ENCODE measurements at places on chromosomes 12 and 14. TPM values are rescaled to one million over a fixed set of nuclear protein-coding genes. Genes with fewer than 3 reads are reported as not detected.

- DNase-seq = peak; percentile 21
Observed at GRCh38 chr12:54526812-54527630, 22.4 kb upstream of the PDE1B start.

Gene KLRD1
- total RNA-seq = 1.4 TPM

GRCh38 chr12:30448038-30448437 is 247.6 kb downstream of the IPO8 start:
- no peak for DNase-seq

DNA sequence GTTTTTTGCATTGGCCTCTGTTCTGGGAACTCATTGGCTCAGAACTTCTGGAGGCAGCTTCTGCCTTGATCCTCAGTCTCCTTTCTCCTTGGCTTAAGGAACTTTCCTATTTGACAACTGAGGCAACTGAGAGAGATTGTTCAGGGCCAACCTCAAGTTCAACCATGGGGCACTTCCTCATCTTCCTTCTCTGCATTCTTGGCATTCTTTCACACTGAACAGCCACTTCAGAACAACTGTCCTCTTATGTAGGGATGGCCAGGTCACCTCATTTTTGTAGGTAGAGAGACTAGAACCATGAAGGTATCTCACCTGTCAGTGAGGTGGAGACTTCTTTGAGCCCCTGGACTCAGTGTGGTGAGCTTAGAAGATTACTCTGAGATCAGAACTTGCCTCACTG is 63.0 kb upstream of the NRXN3 start:
- no peak for DNase-seq

DNA sequence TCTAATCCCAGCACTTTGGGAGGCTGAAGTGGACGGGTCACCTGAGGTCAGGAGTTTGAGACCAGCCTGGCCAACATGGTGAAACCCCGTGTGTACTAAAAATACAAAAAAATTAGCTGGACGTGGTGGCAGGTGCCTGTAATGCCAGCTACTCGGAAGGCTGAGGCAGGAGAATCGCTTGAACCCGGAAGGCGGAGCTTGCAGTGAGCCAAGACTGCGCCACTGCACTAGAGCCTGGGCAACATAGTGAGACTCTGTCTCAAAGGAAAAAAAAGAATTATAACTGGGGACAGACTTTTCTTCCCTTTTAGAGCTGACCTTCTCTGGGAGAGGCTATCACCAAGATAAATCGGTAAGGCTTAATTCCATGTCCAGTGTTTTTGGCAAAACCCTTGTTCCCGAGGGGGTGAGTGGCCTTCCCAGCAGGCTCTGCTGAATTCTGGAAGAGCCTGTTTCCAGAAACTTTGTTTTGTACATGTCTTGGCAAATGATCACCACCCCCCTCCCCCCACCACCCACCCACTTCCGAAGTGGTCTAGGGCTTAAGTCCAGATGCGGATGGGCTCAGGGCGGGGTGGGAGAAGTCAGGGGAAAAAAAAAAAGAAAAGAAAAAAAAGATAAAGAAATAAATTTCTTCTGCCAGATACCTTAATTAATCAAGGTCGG is 32.3 kb upstream of the DEGS2 start:
- DNase-seq = peak; percentile 19

DNA sequence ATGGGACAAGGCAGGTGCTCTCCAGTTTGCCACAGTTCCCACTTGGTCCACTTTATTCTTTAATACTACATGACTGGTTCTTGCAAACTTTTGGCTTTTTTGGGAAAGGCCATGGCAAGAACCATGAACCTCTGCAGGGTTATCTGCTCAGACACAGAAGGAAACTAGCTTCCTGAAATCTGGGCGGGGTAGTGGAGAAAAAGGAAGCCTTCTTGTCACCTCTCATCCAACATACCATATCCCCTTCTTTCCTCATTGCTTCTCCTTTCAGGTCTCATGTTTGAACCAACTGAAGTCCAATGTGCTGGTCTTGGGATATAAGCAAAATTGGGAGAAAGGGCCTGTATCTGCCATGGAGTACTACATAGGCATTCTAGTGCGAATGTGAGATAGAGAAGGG is 5.5 kb upstream of the KLHL33 start:
- no peak for DNase-seq

- no peak for DNase-seq
Observed at GRCh38 chr12:68975811-68976210, 42.8 kb upstream of the CPM start.

DNA sequence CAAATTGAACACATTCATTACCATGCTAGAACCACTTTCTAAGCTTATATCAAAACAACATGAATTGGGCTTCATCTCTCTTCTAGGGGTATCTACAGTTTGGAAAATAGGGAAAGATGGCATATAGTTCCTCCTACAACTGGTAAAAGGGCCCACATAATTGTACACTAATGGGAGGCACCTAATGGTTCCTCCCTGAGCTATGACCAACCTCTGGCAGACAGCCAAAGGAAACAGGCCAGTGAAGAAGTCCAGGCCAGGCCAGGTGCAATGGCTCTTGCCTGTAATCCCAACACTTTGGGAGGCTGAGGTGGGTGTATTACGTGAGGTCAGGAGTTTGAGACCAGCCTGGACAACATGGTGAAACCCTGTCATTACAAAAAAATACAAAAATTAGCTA is 23.2 kb upstream of the APOF start:
- DNase-seq = no peak

DNA sequence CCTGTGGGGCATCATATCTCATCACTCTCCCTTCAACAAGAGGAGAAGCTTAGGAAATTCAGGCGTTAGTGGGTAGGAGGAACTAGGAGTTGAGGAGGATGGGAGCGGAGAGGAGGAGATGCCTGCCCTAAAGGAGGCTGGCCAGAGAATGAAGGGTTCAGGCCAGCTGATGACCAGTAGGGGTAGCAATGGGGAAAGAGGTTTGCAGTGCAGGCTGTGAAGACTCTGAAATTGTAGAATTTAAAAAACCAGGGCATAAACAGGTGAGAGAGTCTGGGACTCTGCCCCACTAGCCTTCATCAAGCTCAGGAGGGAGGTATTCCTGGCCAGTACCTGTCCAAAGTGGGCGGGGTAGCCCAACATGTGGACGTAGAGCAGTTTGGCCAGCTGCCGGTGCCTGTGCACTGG is 809 bp downstream of the AP1G2 start:
- no peak for DNase-seq

DNA sequence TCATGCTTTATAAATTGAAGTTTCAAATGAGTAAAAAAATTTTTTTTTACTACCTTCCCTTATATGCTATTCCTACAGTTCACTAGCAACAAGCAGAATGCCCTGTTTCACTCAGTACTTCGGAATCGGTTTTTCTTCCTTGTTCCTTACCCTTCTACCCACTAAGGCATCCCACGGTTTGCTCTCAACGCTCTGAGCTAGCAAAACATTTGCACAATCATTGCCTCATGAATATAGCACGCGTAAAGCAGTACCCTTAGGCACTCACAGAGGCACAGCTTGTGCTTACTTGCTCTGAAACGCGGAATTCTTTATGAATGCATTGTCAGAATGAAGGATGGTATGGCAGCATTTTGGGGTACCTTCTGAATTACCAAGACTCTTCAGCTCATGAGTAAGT is 45.0 kb downstream of the PPP1R13B start:
- DNase-seq = no peak

DNA sequence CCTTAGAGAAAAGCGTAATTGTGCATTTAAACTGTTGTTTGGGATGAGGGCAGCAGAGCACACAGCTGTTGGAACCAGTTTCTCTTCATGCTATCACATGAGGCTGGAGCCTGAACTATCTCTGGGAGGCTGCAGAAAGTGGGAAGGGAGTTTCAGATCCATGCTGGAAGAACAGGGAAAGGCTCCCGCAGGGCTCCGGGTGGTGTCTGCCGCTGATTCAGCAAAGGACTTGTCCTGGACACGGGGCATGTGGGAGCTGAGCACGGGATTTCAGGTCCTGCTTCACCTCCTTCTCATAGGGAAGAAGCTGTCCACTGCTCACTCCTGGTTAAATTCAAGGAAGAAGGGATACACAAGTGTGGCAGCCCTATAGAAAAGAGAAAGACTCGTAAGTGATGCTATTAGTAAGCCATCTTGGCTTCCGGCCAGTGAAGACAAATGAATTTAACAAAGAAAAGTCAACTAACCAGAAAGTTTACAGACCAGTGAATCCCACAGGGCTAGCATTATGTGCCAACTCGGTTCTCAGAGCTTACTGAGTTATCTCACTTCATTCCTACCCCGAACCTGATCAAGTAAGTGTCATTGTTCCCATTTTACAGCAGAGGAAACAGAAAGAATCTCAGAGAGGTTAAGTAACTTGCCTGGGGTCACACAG is 6.7 kb upstream of the FZD10 start:
- no peak for DNase-seq

DNA sequence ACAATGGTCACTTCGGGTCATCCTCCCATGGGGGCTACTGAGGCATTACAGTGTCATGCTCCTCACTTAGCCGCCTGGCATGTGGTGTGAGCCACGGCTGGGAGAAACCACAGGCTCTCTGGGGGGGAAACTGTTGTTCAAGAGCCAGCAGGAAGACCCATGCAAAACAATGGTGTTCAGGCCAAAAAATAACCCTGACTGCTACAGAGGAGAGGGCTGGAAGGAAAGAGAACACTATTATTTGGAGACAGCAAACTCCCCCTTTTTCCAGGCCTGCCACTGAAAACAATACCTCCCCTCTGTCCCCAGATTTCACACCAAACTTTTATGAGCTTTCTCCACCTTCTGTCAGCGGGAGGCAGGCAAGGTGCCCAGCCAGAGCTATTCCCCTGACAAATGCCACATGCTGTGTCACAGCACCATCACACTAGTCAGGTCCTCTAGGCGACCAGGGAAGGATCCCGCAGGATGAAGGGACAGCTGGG is 83.7 kb downstream of the CHGA start:
- no peak for DNase-seq

Gene LUM
- total RNA-seq = 115 TPM

Gene KRT75
- total RNA-seq = not detected

DNA sequence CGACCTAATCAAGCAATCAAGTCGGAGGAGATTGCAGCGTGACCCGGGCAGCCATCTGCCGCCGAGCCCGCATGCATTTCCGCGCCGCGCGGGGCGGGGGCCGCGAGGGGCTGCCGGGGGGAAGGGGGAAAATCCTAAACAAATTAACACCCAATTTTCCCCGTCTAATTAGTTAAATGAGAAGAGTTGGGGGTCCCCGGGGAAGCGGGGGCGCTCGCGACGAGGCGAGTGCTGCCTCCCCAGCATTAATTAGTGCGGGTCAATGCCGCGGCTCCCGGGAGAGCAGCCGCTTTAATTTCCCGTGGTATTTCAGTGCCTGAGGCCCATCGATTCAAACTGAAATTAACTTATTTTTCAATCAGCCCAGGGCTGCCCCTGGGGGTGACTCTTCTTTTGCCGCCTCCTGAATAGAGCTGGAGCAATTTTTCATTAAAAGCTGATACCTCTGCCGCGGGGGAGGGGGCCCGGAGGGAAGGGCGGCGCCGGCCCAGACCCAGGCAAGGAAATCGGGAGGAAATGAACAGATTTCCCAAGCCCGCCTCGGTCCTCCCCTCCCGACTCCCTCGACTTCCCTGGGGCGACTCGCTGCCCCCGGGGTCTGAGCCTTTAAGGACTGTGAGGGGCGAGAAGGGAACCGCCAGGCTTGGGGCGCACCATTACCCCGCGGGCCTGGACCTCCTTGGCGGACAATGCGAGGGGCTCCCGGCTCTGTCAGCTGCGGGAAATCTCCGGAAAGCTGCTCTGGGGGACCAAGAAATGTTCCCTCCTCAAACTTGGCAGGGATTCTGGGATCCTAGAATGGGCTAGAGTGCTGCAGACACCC is 18.9 kb downstream of the VSX2 start:
- DNase-seq = no peak

Gene TAS2R50
- 0.47 TPM for total RNA-seq

Gene PTPRB
- total RNA-seq = 38.7 TPM

Measured in left ventricle myocardium inferior (tissue), 1 donor.